ENCODE measurements at places on chromosomes 2 and 18. TPM values are rescaled to one million over a fixed set of nuclear protein-coding genes. Genes with fewer than 3 reads are reported as not detected.

- no peak overlapping the region for H3K4me3 ChIP-seq
- no peak overlapping the region for H3K27ac ChIP-seq
- no peaks in the 10 kb centered on the region for H3K36me3 ChIP-seq
- H3K27me3 ChIP-seq: no peaks in the 10 kb centered on the region
Observed at GRCh38 chr18:29181151-29181901, 1004.4 kb upstream of the CDH2 start.

DNA sequence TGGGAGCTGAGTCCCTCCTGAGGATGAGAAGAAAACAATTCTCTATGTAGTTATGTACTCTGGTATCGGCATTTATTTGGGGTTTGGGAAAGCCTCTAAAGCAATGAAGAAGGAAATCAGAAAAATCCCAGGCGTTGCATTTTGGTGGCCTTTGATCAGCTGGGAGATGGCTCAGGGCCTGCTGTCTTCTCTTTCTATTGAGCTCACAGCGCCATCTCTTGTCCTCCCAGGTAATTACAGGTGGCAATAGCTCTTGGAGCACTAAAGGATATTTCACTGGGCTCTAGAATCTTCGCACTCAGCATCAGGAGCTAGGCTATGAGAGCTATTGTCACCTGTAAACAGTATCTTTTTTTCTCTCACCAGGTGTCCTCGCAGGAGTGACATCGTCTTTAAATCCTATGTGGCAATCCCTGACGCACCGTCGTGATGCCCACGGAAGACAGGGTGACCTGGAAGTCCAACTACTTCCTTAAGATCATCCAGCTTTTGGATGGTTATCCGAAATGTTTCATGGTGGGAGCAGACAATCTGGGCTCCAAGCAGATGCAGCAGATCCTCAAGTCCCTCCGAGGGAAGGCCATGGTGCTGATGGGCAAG, 76.1 kb upstream of the PMAIP1 start:
- no peak overlapping the region for H3K4me3 ChIP-seq
- no peak overlapping the region for H3K27ac ChIP-seq
- no peaks in the 10 kb centered on the region for H3K36me3 ChIP-seq
- DNase-seq: no peak

- no peaks in the 10 kb centered on the region for H3K36me3 ChIP-seq
- DNase-seq: no peak
- H3K4me3 ChIP-seq: no peak overlapping the region
- H3K27me3 ChIP-seq: no peaks in the 10 kb centered on the region
- no peak overlapping the region for H3K27ac ChIP-seq
Observed at GRCh38 chr2:199344012-199344411, 113.7 kb downstream of the SATB2 start.

Gene DTNB
- 42.1 TPM for total RNA-seq

Gene DNAJC5G
- total RNA-seq: not detected

Gene NPPC
- not detected for total RNA-seq

DNA sequence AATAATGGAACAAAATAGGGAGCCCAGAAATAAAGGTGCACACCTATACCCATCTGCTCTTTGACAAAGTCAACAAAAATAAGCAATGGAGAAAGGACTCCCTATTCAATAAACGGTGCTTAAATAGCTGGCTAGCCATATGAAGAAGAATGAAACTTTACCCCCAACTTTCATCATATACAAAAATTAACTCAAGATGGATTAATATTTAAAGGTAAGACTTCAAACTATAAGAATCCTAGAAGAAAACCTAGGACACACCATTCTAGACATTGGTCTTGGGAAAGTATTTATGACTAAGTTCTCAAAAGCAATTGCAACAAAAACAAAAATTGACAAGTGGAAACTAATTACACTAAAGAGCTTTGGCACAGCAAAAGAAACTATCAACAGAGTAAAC, 139.1 kb downstream of the DNAH7 start:
- no peak for DNase-seq
- no peak overlapping the region for H3K27ac ChIP-seq
- H3K27me3 ChIP-seq: no peaks in the 10 kb centered on the region
- no peaks in the 10 kb centered on the region for H3K4me1 ChIP-seq

Gene UGT1A5
- total RNA-seq: not detected

- no peak overlapping the region for H3K27ac ChIP-seq
- no peak overlapping the region for H3K4me3 ChIP-seq
- H3K27me3 ChIP-seq: no peaks in the 10 kb centered on the region
- no peaks in the 10 kb centered on the region for H3K36me3 ChIP-seq
- no peaks in the 10 kb centered on the region for H3K4me1 ChIP-seq
Observed at GRCh38 chr2:108870069-108870644, 83.6 kb downstream of the CCDC138 start.

DNA sequence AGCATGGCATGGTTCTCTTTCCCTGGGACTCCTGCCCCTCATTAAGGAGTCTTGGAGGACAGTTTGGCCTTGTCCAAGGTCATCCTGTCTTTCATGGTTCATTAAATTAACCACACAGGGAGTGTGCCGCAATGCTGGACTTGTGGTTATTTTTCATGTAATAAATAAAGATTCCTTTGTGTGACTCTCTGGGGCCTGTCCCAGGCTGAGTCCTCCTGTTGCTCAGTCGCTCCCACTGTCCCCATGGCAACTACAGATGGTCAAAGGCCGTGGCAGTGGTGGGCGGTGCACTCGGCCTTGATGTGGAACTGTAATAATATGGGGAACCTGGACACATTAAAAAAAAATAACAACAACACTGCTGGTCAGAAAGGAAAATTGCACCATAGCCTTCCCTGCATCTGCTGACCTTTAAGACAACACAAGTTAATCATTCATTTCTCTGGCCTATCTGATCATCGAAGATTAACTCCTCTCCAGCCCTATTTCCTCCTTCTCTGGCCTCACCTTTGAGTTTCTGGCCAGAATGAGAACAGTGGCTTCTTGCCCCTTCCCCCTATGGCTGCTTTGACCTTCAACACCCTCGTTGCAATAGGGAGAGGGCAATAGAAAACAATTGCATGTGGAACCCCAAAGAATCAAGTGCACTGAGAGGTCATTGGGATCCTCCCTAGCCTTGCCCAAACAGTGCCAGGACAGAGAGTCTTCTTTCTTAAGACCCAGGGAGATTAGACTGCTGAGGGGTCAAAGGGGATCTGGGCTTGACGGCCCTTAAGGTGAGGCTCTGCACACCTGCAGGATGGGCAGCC, 44.7 kb downstream of the PSD4 start:
- H3K4me3 ChIP-seq: no peak overlapping the region
- peaks cover 10% of the 10 kb centered on the region for H3K4me1 ChIP-seq
- no peaks in the 10 kb centered on the region for H3K27me3 ChIP-seq
- no peak for DNase-seq
- H3K27ac ChIP-seq: no peak overlapping the region
